ENCODE measurements at places on chromosomes 12 and 14. TPM values are rescaled to one million over a fixed set of nuclear protein-coding genes. Genes with fewer than 3 reads are reported as not detected.
A peak's percentile ranks its signal among the peaks of the same experiment; 100 is the strongest.

DNA sequence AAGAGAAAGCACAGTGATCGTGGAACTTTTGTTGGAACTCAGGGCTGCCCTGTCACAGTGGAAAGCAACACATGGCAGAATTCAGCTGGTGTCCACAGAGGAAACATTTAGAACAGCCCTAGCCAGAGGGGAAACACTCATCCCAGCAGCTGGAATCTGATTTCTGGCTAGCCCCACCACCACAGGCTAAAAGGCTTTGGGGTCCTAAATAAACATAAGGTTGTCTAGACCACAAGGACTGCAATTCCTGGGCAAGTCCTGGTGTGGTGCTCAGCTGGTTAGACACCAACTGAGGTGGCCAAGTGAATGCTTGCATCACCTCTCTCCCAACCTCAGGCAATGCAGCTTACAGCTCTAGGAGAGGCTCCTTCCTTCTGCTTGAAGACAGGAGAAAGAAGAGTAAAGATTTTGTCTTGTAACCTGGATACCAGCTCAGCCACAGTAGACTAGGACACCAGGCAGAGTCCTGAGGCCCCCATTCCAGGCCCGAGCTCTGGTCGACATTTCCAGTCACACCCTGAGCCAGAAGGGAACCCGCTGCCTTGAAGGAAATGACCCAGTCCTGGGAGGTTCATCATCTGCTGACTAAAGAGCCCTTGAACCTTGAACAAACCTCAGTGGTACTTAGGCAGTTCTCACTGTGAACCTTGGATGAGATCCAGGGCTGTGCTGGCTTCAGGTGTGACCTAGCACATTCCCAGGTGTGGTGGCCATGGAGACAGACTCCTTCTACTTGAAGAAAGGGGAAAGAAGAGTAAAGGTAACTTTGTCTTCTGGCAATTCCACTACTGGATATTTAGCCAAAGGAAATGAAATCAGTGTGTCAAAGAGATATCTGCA lies 85.4 kb upstream of the PLXNC1 start:
- H3K36me3 ChIP-seq = no peaks in the 10 kb centered on the region
- no peak overlapping the region for H3K4me3 ChIP-seq
- H3K4me1 ChIP-seq = no peaks in the 10 kb centered on the region
- peak; percentile 39 for DNase-seq

GRCh38 chr12:64457032-64457431 lies 5.1 kb downstream of the TBK1 start:
- H3K4me3 ChIP-seq = no peak overlapping the region
- DNase-seq = no peak
- H3K36me3 ChIP-seq = peaks cover 10% of the 10 kb centered on the region
- no peak overlapping the region for H3K27ac ChIP-seq
- no peaks in the 10 kb centered on the region for H3K4me1 ChIP-seq

DNA sequence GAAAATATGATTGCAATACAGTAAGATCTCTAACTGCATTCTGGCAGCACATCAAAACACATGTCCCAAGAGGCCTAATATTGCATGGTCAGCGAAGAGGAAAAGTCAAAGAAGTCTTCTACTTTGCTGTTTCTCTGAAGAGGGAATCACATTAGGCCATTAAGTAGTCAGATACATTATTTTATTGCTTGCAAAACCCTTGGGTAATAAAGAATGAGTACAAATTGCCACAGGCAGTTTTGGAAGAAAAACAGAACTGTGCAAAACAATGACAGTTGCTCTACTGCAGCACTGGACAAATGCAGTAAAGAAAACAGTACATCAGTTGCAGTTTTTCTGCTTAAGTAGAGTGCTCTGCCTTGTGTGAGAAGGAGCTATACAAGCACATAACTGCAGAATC lies 211.9 kb downstream of the MED13L start:
- no peak overlapping the region for H3K4me3 ChIP-seq
- no peaks in the 10 kb centered on the region for H3K36me3 ChIP-seq
- peak; percentile 27 for DNase-seq
- no peaks in the 10 kb centered on the region for H3K27me3 ChIP-seq
- H3K27ac ChIP-seq = no peak overlapping the region

DNA sequence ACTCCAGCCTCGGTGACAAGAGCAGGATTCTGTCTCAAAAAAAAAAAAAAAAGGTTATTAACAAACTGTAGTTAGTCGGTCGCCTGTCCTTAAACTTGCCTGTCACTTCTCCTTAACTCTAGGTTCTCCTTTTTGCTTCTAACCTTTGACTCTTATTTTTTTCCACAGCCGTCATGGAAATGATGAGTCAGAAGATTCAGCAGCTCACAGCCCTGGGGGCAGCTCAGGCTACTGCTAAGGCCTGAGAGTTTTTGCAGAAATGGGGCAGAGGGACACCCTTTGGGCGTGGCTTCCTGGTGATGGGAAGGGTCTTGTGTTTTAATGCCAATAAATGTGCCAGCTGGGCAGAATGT lies 418 bp upstream of the MYG1 start:
- H3K36me3 ChIP-seq = no peaks in the 10 kb centered on the region
- H3K27ac ChIP-seq = no peak overlapping the region
- peak overlapping the region; percentile 77 for H3K4me3 ChIP-seq

GRCh38 chr14:39102265-39102968 lies 618 bp downstream of the SEC23A start:
- DNase-seq = peak; percentile 99
- peak overlapping the region; percentile 79 for H3K4me3 ChIP-seq
- no peaks in the 10 kb centered on the region for H3K4me1 ChIP-seq
- no peaks in the 10 kb centered on the region for H3K36me3 ChIP-seq
- no peaks in the 10 kb centered on the region for H3K27me3 ChIP-seq

DNA sequence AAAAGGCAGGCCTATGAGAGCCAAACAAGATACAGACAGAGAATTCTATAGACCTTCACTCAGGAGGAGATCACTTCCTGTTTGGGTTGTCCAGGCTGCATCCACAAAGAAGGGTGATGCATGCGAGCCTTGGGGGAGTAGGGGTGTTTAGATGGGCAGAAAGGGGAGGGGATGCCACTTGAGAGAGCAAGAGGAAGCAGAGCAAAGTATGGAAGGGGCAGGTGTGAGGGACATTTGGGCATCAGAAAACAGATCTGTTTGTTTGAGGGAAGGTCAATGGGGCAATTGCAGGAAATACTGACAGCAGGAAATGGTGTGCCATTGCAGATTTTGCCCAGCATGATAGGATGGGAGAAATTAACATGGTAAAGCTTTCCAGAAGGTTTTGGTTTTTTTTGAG lies 146.4 kb upstream of the FOXN3 start:
- H3K27ac ChIP-seq = no peak overlapping the region
- H3K4me1 ChIP-seq = no peaks in the 10 kb centered on the region
- DNase-seq = no peak
- H3K36me3 ChIP-seq = no peaks in the 10 kb centered on the region
- H3K27me3 ChIP-seq = no peaks in the 10 kb centered on the region
- H3K4me3 ChIP-seq = no peak overlapping the region

DNA sequence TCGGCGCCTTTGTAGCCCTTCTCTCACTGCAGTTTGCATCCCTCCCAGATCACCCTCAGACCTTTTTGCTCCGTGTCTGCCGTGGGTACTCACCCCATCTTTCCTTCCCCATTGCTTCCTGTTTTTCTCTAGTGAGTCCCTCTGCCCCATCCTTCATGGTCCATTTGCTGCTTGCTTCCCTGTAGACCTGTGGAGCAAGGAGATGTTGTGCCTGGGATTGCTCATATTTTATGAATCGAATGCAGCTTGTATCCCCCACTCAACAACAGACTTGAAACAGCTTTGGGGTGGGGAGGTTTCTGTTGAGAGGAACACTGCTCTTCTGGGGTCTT lies 661 bp downstream of the DENR start:
- H3K4me1 ChIP-seq = peaks cover 8% of the 10 kb centered on the region
- H3K4me3 ChIP-seq = peak overlapping the region; percentile 81
- DNase-seq = no peak
- peak overlapping the region; percentile 89 for H3K27ac ChIP-seq
- no peaks in the 10 kb centered on the region for H3K27me3 ChIP-seq

DNA sequence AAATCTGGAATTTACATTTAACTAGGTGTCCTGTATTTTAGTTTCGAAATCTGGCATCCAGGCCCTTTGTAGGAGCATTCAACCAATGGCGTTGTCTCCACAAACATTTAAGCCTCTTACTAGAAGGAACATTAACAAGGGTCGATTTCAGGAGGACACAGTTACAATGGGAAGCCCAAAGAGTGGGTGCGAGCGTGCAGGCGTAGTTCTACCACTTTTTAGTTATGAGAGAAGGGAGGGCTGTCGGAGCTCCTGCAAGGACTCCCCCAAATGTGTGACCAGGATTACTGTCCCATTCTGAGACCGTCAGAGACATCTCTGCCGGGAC lies 365 bp upstream of the ABHD4 start:
- H3K4me3 ChIP-seq = peak overlapping the region; percentile 98
- H3K36me3 ChIP-seq = peaks cover 13% of the 10 kb centered on the region
- H3K27ac ChIP-seq = peak overlapping the region; percentile 22
- H3K4me1 ChIP-seq = peaks cover 1% of the 10 kb centered on the region
- peak; percentile 18 for DNase-seq
- no peaks in the 10 kb centered on the region for H3K27me3 ChIP-seq

DNA sequence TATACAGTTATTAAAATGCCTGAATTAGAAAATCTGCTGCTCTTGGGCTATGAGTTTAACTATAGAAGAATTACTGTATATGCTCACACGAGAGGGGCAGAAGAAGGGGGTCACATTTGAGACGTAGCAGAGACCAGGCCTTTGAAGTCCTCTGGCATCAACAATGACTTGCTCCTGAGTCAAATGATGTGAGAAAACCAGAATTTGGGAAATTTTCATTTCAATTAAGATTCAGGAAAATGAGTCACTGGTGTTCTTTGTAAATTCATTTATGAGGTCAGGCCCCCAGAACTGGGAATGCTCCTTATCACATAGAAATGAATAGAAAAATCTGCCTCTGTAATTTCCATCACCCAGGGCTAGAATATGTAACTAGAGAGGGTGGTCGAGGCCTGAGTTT lies 92.9 kb downstream of the APAF1 start:
- no peaks in the 10 kb centered on the region for H3K36me3 ChIP-seq
- H3K4me3 ChIP-seq = no peak overlapping the region
- no peak overlapping the region for H3K27ac ChIP-seq
- peaks cover 4% of the 10 kb centered on the region for H3K27me3 ChIP-seq
- no peaks in the 10 kb centered on the region for H3K4me1 ChIP-seq

DNA sequence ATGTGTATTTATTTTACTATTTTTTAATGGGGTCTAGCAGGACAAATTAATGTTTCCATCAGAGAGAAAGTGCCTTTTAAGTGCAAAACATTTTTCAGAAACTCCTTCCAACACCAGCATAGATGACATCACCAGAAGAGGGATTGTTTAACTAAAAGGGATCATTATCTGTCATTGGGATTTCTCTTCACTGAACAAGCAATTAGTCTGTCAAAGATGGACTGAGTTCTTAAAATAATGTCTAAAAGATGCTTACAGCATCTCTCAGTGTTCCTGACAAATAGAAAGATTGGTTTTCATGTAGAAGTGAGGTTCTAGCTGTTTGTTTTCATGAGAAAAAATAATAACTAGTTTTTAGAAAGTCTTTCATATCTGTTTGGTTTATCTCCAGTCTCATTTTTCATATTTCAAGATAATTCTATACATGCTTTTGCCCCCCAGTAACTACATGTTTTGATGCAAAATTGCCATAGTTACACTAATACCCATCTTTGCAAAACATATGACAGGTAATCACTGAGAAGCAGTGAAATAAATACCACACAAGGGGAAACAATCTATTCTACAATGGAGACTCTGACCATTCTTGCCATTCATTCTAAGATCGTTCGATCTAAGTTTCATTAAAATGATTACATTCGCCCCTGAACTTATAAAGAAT lies 850.3 kb downstream of the GALC start:
- no peak overlapping the region for H3K4me3 ChIP-seq
- H3K27me3 ChIP-seq = no peaks in the 10 kb centered on the region
- H3K36me3 ChIP-seq = no peaks in the 10 kb centered on the region
- H3K27ac ChIP-seq = no peak overlapping the region

- DNase-seq = no peak
- no peaks in the 10 kb centered on the region for H3K27me3 ChIP-seq
- no peak overlapping the region for H3K4me3 ChIP-seq
- H3K4me1 ChIP-seq = no peaks in the 10 kb centered on the region
These were observed 452.8 kb downstream of the AACS start for GRCh38 chr12:125518074-125518473.

GRCh38 chr12:13442457-13442856 lies 245.9 kb downstream of the EMP1 start:
- H3K4me3 ChIP-seq = no peak overlapping the region
- no peaks in the 10 kb centered on the region for H3K4me1 ChIP-seq
- H3K27ac ChIP-seq = no peak overlapping the region
- DNase-seq = no peak
- no peaks in the 10 kb centered on the region for H3K36me3 ChIP-seq

GRCh38 chr14:51507906-51508511 lies 143.7 kb upstream of the FRMD6 start:
- H3K4me1 ChIP-seq = no peaks in the 10 kb centered on the region
- no peak overlapping the region for H3K4me3 ChIP-seq
- H3K27ac ChIP-seq = no peak overlapping the region
- no peaks in the 10 kb centered on the region for H3K27me3 ChIP-seq
- no peak for DNase-seq
- no peaks in the 10 kb centered on the region for H3K36me3 ChIP-seq

DNA sequence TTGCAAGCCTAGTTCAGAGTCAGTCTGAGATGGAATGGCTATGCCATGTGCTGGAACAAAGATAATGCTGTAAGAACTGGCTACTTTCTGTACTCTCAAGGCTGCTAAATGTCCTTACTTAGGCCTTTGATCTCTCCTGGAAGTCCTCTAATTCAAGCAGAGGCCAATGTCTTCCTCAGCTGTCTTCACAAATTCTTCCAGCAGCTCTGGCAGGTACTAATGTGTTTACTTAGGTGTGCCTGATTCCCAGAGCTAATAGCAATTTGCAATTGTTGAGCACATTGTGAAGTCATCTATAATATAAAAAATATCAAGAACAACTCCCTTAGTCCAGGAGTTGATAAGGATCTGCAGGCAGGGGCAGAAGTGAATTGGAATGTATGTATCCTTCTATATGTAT lies 3.8 kb upstream of the MYF5 start:
- H3K27ac ChIP-seq = no peak overlapping the region
- H3K4me1 ChIP-seq = no peaks in the 10 kb centered on the region
- no peaks in the 10 kb centered on the region for H3K36me3 ChIP-seq
- peaks cover 24% of the 10 kb centered on the region for H3K27me3 ChIP-seq

DNA sequence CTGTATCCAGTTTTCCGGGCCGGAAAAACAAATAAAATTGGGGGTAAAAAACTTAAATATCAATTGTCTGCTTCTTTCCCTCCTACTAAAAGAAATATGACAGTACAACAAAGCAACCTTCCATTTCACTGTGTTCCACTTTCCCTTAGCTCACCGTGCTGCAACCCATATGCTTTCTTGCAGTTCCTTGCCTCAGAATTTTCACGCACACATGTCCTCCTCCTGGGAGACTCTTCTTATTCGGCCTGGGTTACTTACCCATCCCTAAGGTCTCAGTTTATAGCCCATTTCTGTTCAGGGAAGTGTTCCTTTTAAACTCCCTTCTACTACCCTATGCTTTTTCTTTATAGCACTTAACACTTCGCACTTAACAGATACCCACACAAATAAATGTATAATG lies 4.5 kb upstream of the MAGOHB start:
- no peak for DNase-seq
- peaks cover 6% of the 10 kb centered on the region for H3K27me3 ChIP-seq
- H3K27ac ChIP-seq = no peak overlapping the region
- no peaks in the 10 kb centered on the region for H3K36me3 ChIP-seq

KRT2 gene
- polyA plus RNA-seq = not detected

TMEM119 gene
- polyA plus RNA-seq = 6.9 TPM

RFX4 gene
- 0.03 TPM for polyA plus RNA-seq

WNT5B gene
- 3.6 TPM for polyA plus RNA-seq

SRRM4 gene
- not detected for polyA plus RNA-seq

MGST1 gene
- 34.7 TPM for polyA plus RNA-seq

PRR4 gene
- 4.5 TPM for polyA plus RNA-seq

DPY19L2 gene
- polyA plus RNA-seq = not detected

All from small intestine (tissue), 16 donors.